Posterior vena cava (tissue), 2 donors: ENCODE measurements at places on chromosomes 5 and 9.

DNA sequence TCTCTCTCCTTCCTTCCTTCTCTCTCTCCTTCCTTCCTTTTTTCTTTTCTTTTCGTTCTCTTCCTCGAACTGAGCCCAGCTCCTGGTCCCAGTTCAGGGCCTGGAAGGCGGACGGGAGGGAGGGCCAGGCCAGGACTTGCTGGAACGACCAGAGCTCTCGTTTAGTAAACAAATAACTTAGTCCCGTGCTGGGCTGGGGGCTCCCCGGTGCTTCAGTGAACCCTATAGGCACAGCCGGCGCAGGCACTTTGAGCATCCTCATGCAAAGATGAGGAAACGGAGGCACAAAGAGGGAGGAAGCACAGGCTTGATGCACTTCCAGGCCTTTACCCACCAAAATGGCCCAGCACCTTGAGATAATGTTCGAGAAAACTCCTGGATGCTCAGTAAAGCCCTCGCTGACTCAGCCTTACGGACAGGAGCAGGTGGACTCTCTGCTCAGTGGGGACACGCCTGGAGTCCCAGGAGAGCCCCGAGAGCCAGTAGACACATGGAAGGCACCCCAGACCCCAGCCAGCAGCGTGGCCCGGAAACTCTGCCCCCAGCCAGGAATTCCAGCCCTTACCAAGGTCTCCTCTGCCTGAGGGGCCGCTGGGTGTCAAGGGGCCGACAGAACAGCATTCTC, 18.8 kb downstream of the FAM163B start:
- DNase-seq, result no peak

GRCh38 chr5:135053278-135053677, 19.2 kb upstream of the PITX1 start:
- no peak for DNase-seq

- DNase-seq, result no peak
Observed at GRCh38 chr9:134391319-134392231, 65.3 kb downstream of the RXRA start.

- no peak for DNase-seq
Observed at GRCh38 chr9:2126331-2126803, 111.2 kb downstream of the SMARCA2 start.

- DNase-seq, result no peak
Observed at GRCh38 chr9:15972760-15973159, 419.9 kb downstream of the CCDC171 start.

GRCh38 chr5:35319333-35320002, 89.2 kb upstream of the PRLR start:
- peak; percentile 94 for DNase-seq

DNA sequence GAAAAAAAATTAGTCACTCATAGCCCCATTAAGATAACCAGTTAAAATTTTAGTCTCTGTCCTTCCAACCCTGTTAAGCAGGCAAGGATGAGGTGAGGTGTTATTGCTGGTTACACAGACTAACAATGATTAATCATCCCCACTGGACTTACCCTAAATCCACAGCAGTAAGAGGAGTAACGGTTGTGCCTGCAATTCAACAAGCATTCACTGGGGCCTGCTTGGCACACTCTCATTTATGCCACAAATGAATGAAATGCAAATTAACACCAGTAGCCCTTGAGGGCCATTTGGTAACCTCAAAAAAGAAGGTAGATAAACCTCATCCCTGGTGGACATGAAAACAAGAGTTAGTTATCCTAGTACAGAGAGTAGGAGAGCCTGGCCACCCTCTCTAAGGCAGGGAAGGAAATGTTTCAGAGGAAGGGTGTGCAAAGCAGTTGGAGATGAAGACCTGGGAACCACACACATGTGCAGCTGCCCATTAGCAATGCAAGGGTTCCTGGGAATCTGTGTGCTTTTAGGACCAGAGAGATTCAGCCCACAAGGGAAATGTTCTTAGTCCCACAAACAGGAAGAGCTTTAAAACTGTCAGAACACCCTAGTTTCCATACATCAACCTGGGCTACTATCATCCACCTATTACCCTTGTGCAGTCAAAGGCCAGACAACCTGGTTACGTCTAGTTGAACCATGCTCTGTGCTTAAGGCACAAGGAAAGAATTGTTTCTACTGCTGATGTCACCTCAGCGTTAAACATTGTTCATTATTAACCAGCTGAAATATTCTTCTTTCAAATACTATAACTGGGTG, 7.7 kb downstream of the LHFPL2 start:
- DNase-seq, result no peak

GRCh38 chr5:100165309-100165708, 369.9 kb upstream of the FAM174A start:
- no peak for DNase-seq

DNA sequence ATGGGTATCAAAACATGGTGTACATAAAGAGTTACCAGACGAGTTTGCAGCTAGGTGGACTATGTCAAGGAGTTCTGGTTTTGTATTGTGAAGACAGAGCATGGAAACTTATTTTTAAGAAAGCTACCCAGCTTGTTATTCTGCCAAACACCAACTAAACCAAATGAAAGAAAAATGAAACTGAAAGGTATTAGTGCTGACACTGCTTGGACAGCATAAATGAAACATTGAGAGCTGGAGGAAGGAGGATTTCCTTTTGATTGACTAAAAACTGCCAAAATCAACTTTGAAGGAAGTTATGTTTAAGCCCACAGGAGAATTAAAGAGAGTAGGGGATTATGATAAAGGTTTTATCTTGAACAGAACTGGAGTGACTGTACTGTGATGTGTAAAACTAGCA, 766.2 kb downstream of the PTPRD start:
- no peak for DNase-seq

- DNase-seq, result peak; percentile 92
Observed at GRCh38 chr9:137055385-137056364, 1.8 kb upstream of the ENTPD2 start.
